ENCODE measurements at places on chromosomes 5 and 9.

DNA sequence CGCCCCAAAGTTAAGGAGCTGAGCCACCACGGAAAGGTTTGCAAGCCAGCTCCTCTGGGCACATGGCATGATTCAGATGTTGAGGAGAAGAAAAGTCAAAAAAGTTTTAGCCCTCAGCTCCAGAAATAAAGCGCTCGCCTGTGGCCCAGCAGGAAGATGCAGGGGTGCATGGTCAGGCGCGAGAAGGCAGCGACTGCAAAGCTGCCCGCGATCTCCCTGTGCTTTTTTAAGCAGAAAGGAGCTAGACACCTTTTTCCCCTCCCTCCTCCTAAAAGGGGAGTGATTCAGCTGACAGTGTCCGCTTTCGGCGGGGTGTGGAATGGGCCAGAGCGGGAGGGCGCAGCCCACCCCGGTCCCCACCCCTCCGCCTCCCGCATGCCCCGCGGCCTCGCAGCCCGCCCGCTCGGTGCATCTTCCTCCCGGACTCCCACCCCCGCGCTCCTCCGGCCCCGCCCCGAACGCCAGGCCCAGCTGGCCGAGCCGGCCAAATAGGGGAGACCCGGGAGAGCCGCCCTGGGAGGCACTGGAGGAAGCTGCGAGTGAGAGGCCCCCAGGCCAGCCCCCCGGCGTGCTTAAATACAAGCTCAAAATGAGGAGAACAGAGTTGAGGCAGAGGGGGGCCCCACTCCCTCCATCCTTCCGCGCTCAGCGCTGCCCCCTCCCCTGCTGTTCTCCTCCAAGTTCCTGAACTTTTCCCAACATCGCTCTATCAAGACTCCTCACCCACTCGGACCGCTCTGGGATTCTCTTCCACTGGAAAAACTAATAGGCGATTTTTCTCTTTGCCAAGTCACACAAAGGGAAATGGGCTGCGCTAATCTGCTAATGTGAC, at the start of gene ADAMTS12:
Gene ADAMTS12, minus strand, starts transcription at position 203 of the 832 bp plus-strand sequence. Its CDS starts 134 bp downstream, at position 69.
- DNase-seq, result no peak

GRCh38 chr5:140111011-140111858, 2.7 kb upstream of the PURA start:
- DNase-seq, result no peak

- DNase-seq, result no peak
These were observed 151.2 kb downstream of the ERCC6L2 start for GRCh38 chr9:96026655-96027213.

- no peak for DNase-seq
These were observed 229.8 kb downstream of the DRD1 start for GRCh38 chr5:175214152-175214551.

GRCh38 chr5:142770650-142771609, 753 bp downstream of the ARHGAP26 start:
- DNase-seq, result peak; percentile 11

- no peak for DNase-seq
These were observed 33.3 kb upstream of the RAD23B start for GRCh38 chr9:107249665-107250285.

DNA sequence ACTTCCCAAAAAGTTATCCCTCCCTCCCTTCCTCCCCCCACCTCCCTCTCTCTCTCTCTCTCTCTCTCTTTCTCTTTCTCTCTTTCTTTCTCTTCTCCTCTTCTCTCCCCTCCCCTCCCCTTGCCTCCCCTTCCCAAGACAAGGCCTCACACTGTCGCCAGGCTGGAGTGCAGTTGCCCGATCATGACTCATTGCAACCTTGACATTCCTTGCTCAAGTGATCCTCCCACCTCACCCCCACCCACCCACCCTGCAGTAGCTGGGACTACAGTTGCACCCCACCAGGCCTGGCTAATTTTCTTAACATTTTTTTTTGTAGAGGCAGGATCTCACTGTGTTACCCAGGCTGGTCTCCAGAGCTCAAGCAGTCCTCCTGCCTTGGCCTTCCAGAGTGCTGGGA, 32.8 kb downstream of the VPS13A start:
- DNase-seq, result no peak

DNA sequence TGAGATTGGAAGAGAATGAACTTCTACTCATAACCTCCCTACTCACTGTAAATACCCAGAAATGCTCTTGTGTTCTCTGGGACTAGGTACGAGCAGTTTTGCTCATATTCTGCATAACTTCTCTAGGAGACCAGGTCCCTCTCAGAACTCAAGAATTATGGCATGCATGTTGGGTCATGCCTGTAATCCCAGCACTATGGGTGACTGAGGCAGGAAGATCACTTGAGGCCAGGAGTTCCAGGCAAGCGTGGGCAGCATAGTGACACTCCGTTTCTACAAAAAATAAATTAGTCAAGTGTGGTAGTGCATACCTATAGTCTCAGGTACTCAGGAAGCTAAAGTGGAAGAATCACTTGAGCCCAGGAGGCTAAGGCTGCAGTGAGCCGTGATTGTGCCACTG, 141.9 kb downstream of the OXCT1 start:
- no peak for DNase-seq

DNA sequence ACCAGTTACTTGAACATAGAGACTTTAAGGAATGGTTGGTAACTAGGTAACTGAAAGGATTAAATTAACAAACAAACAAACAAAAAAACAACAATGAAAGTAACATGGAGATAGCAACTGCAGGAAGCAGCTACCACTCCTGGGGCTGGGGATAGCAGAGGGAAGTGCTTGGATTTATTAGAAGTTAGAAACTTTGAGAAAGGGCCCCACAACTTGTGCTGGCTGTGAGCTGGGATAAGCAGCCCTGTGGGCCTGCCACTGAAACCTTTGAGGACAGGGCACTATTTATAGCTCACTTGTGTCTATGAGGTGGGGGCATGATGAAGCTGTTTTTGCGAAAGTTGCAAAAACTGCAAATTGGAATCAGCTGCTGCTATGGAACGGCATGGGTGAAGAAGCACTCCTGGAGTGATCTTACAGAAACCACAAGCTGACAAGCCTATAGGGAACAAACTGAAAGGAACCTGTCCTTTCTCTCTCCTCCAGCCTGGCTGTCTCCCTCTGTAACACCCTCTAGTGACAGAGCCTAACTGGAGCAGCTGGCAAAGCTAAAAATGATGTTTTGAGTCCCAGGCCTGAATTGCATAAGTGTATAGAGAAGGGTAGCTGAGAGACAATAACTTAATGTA, 91.4 kb upstream of the RANBP6 start:
- no peak for DNase-seq

DNA sequence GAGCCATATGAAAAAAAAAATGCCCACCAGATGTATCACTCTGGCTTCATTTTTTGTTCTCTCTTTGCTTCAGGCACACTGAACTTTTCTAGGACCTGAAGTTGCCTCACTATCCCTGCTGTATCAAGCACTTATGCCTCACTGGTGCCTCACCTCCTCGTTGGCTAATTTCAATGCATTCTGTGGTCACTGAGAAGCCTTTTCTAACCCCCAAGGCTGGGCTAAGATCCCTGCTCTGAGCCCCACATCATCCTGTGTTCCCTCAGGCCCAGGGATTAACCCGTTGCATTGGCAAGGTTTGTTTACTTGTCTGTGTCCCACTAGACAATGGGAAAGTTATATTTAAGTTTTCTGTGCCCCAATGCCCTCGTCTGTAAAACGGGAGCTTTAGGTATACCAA, 362.7 kb downstream of the OSTF1 start:
- DNase-seq, result no peak

DNA sequence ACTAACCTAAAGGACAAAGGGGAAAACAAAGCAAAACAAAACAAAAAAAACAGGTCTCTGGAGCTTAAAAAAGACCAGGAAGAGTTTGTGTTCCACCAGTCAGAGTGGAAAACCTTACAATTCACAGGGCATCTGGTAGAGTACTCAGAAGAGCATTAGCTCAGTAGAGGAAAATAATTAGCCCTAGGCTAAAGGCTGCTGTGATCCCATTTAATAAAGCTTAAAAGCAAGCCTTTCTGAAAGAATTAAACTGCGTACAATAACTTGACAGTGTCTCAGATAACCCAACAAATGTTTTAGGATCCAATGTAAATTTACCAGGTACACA, 7.3 kb downstream of the ECM2 start:
- no peak for DNase-seq

GRCh38 chr5:53488195-53488722, 7.8 kb downstream of the FST start:
- DNase-seq, result no peak

DNA sequence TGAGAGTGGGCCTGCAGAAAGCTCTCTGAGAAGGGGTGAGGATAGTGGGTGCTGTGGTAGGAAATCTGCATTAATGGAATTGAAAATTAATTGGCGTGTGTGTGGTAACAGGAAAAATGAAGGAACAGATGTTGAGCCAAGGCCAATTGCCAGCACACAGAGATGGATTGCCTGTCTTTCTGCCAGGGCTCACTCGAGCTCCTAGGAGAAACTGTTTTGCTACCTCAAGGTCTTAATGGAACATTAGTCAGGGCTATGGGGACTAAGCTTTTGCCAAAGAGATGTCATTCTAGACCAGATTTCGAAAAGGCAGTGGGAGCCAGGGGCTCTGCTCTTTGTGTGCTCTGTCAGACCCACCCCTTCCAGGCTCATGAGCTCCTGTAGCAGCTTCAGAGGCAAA, 124.0 kb upstream of the EFNA5 start:
- no peak for DNase-seq
